ENCODE measurements at places on chromosomes 4 and X.

- no peak for DNase-seq
Measured at GRCh38 chr4:40170588-40170987, 26.2 kb upstream of the RHOH start.

DNA sequence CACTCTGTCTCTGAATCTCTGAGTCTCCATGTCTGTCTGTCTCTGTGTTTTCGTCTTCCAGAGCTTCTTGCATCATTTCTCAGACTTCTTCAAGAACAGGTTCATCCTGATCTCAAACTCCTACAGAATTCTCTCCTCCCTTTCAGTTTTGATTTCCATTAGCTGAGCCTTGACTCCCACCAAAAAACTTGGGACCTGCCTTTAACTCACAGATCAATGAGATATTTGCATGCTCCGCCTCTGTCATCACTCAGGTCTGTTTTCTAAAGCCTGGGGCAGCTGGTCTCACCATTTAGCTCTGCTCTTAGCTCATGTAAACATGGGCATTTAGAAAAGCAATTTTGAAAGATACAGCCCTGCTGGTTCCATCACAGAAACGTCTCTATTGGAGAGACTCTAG is 8.6 kb downstream of the DAPP1 start:
- DNase-seq, result no peak

DNA sequence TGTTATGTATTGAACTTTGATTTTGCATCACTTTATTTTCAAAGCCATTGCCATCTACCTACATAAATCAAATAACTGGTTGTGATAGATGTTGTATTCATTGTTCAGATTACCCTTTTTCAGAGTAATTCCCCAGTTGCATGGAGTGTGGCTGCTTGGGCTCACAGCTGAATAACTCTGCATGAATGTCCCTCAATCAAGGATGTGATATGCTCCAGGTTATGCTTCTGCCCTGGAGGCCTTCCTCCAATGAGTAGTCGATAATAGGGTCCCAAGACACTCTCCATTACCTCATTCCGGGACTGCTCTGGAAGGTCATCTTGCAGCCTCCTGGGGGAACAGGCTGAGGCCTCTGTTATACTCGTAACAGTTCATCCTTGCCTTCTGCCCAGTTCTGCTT is 251.8 kb downstream of the ADGRL3 start:
- DNase-seq, result no peak

- DNase-seq, result no peak
Measured at GRCh38 chr4:156547891-156548290, 423.7 kb downstream of the PDGFC start.

DNA sequence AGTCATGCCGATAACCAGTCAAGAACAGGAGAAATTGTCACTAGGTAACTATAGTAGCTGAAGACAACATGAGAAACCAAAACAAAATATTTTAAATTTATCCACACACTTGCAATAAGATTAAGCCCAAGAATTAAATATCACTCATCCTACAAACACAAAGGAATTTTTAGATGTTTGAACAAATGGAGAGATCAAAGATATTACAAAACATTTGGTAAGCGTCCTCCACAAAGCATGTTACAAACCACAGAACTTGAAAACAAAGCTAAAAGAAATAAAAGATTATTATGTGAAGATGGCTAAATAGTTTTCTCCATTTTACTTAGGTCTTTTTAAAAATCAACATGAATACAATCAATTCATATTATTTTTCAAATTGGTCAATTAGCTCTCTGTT is 631.9 kb upstream of the INTU start:
- no peak for DNase-seq

DNA sequence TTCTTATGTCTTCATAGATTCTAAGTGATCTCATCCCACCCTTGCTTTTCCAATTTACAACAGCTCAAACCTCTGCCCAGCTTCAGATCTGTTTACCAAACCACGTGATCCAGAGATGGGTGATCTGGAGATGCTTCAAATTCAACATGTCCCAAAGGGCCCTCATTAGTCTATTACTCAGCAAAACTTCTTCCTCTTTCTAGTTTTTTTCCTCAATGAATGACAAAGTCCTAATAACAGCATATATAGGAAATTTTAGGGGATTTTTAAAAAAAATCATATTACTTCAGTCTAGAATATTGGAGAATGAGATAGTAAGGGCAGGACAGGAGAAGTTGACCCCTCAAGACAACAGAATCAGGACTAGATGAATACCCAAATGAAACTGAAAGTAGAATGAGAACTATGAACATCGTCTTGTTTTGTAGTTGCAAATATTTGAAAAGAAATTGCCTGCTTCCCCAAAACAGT is 127.1 kb downstream of the CFAP299 start:
- DNase-seq, result no peak

DNA sequence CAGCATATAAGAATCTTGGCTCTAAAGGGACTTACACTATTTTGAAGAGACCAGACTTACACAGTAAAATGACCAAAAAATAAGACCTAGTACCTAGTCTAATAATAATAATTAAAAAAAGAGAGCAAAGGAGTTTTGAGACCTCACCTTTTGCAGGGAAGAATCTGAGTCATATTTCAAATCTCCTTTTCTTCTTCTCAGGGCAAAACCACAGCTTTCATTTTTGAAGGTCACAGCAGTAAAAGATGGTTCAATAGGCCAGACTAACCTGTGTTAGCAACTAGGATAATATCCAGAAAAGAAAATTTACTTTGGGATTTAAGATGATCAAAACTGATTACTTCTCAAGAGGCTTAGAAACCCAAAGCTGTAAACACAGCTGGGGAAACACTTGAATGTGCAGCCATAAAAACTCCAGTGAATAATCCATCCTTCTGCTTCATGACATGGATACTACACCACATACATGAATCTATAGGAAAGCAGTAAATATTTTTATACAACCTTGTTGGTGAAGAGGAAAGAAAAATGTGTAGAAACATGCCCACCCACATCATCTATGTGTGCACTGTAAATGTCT is 25.9 kb upstream of the LNX1 start:
- no peak for DNase-seq

GRCh38 chr4:108717386-108717785 is 45.5 kb downstream of the ETNPPL start:
- DNase-seq, result no peak

DNA sequence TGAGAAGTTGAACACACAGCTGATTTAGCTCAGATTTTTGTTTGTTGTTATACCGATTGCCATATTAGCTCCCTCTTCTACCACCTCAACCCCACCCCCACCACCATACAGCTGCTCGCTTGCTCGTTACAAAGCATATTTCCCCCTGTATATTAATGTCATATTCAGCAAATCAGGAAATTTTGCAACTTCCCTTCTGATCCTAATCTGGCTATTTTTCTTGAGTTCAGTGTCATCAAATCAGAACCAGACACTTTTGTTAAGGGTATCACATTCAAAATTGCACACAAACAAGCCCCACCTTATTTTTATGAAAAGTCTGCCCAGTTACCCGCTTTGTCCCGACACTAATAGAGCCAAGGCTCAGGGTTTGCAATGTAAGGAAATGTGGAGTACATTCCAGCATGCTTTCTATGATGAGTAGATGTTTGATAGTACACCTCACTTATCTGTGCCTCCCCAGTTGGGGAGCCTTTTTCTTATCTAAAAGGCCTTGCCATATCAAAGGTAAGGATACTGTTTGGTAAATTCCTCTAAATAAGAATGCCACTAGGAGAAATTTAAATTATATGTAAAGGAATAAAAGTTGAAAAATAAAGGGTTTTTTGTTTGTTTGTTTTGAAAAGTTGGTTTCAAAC is 212.2 kb downstream of the CBR4 start:
- DNase-seq, result no peak

GRCh38 chr4:75675004-75675531 is 1.9 kb upstream of the G3BP2 start:
- DNase-seq, result no peak

GRCh38 chr4:98199247-98199646 is 56.0 kb upstream of the STPG2 start:
- DNase-seq, result no peak

DNA sequence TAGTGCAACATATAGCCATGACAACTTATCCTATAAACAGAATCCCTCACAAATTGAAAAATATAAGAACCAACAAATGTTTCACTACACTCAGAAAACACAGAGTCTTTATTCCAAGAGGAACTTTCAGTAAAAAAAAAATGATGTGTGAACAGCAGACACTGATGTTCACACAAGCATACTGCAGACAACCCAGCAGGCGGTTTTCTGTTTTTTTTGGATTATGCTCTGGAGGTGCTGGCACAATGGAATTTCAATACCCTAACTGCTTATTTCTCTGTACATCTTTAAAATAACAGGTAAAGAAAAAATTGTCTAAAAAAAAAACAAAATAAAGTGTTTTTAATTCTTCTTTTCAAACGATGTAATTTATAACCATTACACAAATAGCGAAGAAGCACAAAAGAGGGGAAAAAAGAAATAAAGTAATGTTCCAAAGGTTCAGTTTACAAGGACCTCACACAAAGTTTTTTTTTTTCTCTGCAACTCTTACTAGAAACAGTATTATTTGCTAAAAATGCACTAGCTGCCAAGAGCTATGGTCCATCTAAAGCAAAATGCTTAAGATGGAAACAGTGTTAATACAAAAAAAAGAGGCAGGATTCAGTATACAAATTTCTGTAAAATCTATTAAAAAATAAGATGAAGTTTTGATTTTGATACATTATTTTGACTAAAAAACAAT is 55.3 kb downstream of the ANAPC10 start:
- DNase-seq, result no peak

DNA sequence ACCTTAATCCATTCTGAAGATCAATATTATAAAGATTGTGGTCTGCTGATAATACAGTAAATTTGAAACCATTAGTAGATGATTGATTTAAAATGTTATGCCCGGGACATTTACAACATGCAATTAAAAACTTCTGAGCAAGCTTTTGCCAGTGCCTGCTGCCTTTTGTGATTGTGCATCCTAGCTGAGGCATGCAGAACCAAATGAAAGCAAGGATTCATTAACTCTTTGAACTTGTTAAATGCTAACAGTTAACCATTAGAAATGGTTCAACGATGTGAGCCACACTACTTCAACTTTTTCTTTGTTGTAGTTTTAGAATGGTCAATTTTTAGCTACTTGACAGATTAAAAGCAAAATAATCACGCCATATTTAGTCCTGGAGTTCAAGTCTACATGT is 51.1 kb downstream of the ZFP42 start:
- DNase-seq, result no peak

GRCh38 chrX:38917954-38918353 is 116.7 kb downstream of the MID1IP1 start:
- no peak for DNase-seq

DNA sequence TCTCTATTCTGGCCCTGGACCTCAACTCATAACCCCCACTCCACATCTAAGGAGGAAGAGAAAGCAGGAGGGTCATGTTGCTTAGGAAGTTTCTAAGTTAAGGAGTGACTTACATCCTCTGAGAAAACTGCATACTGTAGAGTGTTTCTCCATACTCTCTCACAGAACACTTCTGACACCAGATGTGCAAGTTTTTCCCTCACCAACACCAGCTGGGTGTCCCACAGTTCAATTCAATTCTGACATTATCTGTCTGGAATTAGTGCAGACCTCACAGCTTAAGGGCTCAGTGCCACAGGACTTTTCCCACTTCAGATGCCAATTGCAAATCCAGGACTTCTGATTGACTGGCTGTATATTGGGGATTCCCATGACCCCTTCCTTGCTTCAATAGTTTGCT is 89.0 kb upstream of the SFRP2 start:
- no peak for DNase-seq

DNA sequence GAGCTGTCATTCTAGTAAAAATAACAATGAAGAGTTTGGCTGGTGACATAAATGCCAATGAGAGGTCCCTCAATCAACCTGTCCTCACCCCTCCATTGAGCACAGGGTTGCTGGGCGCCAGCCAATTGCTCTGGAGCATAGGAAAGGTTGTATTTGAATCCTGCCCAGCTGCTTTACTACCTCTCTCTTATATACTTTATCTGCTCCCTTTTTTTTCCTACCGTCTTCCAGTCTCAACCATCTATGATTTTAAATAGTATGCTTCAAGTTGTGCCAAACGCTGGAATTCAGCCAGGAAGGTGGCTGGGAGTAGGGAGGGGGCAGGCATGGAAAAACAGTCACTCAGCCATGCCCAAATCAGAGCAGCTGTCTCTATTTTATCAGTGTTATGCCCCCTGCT is 153.8 kb downstream of the NR3C2 start:
- no peak for DNase-seq

DNA sequence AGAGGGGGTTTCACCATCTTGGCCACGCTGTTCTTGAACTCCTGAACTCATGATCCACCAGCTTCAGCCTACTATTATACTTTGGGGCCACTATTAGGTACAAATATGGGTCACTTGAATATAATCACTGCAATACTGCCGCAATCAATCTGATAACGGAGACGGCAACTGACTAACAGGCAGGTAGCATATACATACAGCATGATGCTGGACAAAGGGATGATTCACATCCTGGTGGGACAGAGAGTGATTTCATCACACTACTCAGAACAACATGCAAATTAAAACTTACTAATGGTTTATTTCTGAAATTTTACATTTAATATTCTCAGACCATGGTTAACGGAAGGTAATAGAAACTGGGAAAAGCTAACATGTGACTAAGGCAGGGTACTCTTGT is 10.9 kb downstream of the LRBA start:
- no peak for DNase-seq

GRCh38 chr4:101256222-101256621 is 91.1 kb downstream of the PPP3CA start:
- no peak for DNase-seq

GRCh38 chr4:186404562-186405134 is 138.7 kb downstream of the F11 start:
- no peak for DNase-seq

DNA sequence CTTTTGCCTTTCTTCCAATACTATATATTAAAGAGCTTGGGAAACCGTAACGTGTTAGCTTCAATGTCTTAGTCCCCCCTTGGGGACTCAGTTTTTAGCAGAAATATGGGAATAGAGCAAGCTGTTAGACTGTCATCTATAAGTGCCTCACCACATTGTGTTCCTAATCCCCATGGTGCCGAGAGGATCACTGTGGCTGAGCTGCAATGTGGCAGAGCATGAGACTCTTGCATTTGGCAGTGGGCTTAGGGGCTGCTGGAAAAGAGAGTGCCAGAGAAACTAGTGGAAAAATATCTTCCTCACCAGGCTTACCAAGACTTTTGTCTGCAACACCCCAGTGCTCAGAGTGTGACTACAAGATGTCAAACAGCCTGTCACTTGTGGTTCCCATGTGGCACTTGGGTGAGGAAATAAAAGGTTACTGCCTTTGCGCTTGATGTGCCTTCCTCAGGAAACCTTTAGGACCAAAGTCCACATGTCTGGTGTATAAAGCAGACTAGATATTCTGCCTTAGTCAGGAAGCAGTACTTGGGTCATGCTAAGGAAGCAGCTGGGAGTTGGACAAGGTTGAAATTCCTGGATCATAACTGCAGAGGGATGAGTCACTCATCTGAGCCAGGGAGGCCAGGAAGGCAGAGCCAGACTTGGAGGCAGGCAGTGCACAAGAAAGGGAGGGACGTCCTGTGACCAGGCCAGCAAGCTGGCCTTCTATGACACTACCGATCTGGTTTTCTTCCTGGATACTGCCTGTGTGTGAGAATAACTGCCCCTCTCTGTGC is 9.7 kb upstream of the MAGEA4 start:
- no peak for DNase-seq
